ENCODE measurements at places on chromosomes 5 and 9.

DNA sequence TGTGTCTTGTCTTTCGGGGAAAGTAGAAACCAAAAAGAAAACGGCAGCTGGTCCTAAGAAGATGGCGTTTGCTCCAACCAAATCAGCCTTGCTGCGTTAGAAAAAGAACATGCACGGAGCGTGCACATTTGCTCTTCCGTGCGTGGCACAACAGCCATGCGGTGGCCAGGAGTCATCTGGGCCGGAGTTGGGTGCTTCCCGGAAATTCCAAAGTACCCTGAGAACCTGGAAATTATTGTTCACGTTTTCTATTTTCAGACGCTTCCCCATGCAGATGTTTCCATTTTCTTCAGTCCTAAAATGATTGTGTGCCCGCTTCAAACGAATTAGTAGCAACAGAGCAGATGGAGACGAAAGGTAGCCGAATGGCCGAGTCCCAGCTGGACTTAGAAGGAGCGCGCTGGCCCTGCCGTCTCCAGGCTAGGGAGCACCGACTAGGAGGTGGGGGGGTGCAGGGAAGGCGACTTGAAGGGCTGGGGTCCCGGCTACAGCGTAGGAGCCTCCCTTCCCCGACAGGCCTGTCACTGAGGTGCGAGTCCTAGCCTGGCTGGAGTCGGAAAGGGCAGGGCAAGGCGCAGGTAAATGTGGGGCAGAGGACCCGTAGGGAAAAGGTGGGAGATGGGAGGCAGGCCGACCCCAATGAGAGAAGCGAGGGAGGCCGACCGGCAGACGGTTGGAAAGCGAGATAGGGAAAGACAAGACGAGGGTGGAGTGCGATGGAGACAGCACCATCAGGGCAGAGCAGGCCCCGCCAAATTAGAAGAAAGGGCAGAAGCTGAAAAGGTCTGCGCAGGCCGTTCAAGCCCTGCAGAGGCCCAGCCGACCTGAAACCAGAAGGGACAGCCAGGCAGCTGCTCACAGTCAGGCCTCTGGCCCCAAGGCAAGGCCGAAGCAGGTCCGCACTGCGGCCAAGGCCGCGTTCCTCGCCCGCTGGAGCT is 1.4 kb downstream of the BARX1 start:
- no peak for DNase-seq

DNA sequence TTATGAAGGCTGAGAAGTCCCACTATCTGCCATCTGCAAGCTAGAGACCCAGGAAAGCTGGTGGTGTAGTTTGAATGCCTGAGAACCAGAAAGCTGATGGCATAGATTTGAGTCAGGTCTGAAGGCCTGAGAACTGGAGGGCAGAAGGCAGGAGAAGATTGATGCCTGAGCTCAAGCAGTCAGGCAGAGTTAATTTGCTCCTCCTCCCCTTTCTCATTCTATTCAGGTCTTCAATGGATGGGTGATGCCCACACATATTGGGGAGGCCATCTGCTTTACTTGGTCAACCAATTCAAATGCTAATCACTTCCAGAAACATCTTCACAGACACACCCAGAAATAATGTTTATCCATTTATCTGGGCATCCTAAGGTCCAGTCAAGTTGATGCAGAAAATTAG is 87.6 kb upstream of the CPLX2 start:
- DNase-seq, result no peak

DNA sequence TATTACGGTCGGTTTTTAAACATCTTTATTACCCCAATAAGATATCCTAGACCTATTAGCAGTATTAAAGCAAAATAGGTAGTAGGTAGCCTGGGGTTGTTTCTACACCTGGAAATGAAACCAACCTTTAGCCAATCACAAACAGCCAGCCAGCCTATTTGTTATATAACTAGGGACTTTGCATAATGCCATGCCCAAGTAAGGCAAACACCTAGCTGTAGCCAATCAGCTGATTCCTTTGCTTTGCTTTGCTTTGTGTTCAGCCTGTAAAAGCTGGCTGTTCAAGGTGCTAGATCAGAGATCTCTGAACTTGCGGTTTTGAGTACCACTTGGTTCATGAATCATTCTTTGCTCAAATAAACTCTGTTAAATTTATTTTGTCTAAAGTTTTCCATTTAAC is 46.5 kb upstream of the SETD9 start:
- DNase-seq, result peak; percentile 25

DNA sequence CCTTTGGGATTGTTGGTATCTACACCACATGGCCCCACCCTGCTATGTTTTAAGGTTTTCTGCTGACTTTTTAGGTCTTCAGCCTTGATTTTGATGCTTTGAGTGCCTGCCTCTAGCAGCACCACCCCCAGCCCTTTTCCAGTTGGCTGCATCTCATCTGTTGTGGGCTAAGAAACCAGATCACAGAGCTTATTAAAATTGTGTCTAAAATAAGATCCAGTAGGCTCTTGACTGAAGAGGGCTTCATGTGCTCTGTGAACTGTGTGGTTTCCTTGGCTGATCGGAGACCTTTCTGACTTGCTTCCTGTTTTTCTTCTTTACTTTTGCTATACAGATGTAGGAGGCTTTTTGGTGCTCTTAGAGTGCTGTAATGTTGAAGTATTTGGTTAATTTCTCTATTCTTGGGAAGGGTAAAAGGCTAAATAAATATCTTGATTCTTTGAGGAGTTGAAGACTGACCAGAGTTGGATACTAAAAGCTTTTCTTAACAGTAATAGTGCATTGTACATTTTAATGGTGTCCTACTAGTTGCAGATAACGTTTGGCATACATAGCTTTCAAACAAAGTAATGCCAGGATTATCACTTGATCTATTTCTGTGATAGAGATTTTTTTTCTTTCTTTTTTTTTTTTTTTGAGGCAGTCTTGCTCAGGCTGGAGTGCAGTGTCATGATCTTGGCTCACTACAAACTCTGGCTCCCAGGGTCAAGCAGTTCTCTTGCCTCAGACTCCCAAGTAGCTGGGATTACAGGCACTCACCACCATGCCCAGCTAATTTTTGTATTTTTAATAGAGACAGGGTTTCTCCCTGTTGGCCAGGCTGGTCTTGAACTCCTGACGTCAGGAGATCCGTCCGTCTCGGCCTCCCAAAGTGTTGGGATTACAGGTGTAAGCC is 4.5 kb downstream of the UBE2D2 start:
- DNase-seq, result peak; percentile 78

GRCh38 chr9:23638011-23638410 is 188.0 kb downstream of the ELAVL2 start:
- no peak for DNase-seq

DNA sequence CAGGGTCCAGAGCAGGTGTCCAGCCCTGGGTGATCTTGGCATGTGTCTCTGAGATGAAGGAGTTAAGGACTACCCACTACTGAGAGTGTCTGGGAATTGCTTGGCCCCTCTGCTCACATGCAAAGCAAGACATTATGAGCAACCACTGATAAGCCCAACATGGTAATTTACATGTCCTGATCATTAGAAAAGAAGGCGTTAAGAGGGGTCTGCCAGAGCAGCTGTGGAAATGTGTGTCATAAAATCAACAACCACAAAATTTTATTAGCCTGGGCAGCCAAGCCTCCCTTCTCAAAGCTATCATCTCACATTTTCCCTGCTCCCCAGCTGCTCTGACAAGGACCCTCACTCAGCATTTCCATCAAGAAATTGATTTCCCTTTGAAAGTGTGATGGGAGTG is 351.0 kb downstream of the SPOCK1 start:
- DNase-seq, result no peak

- DNase-seq, result no peak
Observed at GRCh38 chr9:14500705-14501104, 186.8 kb upstream of the NFIB start.

GRCh38 chr9:116900543-116900942 is 213.4 kb downstream of the TRIM32 start:
- no peak for DNase-seq

DNA sequence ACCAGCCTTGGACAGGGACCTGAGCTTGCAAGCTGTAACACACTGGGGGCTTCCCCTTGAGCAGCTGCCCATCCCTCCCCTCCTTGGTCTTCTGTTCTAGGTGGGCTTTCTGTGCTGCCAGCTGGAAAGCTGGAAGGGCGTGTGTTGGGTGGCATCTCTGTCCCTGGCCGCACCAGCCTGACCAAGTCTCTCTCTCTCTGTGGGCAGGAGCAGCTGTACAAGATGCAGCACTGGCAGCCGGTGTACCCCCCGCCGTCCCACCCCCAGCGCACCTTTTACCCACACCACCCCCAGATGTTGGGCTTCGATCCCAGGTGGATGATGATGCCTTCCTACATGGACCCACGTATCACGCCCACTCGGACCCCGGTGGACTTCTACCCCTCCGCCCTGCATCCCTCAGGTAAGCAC is 32.1 kb upstream of the POMT1 start:
- no peak for DNase-seq

- DNase-seq, result no peak
Observed at GRCh38 chr5:50923768-50924494, 257.5 kb downstream of the PARP8 start.

- no peak for DNase-seq
Observed at GRCh38 chr9:100573655-100574260, 4.1 kb upstream of the CAVIN4 start.

DNA sequence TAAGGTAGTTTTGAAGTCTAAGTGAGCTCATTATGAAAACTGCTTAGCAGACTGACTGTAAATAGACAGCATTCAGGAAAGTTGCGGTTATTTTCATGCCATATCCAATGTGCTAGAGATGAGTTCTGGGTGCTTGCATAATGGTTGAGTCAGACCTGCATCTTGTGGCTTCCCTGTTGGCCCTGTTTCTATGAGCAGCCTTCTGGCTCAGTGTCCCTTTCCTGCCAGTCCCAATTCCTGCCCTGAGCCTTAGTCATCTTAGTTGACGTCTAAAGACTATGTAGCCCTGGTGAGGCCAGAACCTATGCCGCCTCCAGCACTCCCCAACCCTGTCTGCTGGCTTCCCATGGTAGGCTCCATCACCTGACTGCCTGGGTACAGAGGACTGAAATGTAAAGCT is 76.3 kb upstream of the TNFSF8 start:
- no peak for DNase-seq

- no peak for DNase-seq
Observed at GRCh38 chr5:138719811-138720210, 33.4 kb upstream of the CTNNA1 start.

DNA sequence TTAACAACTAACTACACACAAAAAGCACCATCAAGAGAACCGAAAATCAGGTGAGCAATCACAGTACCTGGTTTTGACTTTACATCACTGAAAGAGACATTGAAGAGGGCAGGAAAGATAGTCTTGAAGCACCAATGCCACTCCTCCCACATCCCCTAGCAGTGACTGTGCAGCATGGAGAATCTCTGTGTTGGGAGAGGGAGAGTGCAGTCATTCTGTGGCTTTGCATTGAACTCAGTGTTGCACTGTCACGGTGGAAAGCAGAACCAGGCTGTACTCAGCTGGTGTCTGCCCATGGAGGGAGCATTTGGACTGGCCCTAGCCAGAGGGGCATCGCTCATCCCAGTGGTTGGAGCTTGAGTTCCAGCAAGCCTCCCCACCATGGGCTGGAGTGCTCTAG is 40.4 kb downstream of the C5 start:
- no peak for DNase-seq

- DNase-seq, result no peak
Observed at GRCh38 chr9:12648925-12649324, 44.3 kb upstream of the TYRP1 start.

- no peak for DNase-seq
Observed at GRCh38 chr9:123629531-123629930, 273.5 kb downstream of the CRB2 start.

DNA sequence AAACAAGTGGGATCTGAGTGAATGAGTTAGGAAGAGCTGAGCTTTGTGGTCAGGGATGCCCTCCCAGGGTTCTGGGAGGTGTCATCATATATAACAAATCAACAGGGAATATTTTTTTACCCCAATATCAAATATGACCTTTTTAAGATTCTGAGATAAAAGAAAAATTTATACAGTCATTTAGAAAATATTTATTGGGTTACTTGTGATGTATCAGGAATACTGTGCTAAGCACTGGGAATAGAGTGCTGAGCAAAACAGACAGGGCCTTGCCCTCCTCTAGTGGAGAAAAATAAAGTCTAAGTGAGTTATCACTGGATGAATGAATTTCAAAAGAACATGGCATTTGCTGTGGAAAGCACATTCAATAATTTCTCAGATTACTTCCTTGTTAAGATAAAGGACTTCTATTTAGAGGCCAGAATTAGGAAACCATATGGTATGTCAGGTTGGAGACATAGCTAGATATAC is 102.9 kb downstream of the BOD1 start:
- DNase-seq, result no peak

GRCh38 chr5:9284781-9285307 is 261.0 kb downstream of the SEMA5A start:
- no peak for DNase-seq

All from CD4-positive, alpha-beta T cell treated with Interleukin-10 for 1 hour (primary cell).